ENCODE measurements at places on chromosomes 6 and 20.

DNA sequence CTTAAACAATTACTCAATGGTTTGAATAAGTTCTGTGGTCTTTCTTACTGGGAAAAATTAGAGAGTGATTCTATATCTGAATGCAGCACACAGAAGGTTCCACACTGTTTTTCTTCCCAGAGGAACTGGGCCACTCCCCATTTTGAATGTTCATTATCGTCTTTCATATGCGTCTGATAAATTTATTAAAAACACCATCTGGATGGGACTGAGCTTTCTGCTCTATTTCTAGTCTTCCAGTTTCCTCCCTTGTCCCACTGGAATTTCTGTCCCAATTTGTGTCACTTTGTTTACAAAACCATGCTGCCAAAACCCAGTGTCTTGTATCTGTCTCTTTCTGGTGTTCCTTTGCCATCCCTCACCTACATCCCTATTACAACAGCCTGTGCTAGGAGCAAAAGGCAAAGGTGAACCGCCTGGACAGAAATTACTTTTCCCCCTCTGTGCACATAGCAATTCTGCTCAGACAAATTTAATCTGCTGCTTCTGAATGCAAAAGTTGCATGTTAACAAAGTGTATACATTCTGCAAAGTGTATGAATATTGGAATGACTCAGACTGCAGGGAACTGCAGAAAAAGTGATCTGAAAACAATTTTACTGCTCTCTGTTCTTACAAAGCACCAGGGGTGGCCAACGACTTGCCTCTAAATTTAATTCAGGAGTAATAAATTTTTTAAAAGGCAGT lies 333.6 kb downstream of the BTBD9 start:
- no peak for DNase-seq

GRCh38 chr6:8389036-8389818 lies 46.1 kb downstream of the SLC35B3 start:
- no peak for DNase-seq

- DNase-seq, result peak; percentile 14
Observed at GRCh38 chr6:71349395-71349794, 60.8 kb downstream of the OGFRL1 start.

DNA sequence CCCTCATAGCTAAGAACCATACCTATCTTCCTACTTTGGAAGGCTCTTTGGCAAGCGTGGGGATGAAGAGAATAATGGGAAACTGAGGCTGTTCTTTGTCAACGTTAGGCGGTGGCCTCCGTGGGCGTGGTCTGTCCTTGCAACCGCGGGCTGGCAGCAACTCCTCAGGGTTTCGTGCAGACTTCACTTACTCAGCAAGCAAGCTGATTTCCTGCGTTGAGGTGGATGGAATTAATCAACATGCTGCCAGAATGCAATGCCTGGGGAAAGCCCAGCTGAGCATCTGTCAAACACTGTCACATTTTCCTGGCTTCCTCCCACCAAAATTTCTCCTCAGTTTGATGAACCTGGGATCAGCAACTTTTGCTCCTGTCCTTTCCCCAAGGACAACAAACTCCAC lies 9.2 kb upstream of the IL17F start:
- no peak for DNase-seq

DNA sequence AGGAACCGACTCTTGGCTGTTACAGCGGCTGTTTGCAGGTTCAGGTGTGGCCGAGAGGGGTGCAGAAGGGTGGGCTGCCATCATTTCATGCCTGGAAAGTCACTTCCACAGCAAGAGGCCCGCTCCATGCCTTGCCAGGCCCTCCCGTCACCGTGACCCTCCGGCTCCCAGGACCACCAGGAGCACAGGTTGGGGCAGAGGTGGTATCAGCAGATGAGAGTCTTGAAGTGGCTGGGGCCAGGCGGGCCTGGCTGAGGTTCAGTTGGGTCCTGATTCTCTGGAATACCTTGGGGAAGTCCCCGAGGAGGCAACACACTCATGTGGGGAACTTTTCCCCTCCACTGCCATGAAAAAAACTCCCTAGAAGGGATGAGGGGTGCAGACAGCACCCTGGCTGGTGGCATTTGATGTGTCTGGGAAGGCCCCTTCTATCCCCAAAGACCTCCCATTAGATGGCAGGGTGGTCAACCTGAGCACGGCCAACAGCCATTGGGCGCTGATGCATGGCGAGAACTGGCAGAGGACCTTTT lies 34.2 kb upstream of the IRF4 start:
- no peak for DNase-seq

DNA sequence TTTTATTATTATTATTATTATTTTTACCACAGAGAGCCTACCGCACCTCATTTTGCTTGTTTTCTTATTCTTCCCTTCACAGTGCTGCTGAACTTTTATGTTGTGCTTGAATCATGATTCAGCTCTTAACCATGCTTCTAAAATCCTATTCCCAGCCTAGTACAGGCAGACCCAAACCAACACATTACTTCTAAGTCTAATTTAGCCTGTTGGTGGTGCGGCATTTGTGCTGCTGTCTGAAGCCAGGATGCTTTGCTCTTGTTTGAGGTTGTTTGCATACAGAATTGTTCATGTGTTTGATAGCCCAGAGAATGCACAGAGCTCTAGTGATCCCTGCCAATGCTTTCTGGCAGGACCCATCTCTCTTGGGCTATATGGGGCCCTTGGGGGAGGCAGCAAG lies 213.5 kb upstream of the KCNG1 start:
- DNase-seq, result no peak

DNA sequence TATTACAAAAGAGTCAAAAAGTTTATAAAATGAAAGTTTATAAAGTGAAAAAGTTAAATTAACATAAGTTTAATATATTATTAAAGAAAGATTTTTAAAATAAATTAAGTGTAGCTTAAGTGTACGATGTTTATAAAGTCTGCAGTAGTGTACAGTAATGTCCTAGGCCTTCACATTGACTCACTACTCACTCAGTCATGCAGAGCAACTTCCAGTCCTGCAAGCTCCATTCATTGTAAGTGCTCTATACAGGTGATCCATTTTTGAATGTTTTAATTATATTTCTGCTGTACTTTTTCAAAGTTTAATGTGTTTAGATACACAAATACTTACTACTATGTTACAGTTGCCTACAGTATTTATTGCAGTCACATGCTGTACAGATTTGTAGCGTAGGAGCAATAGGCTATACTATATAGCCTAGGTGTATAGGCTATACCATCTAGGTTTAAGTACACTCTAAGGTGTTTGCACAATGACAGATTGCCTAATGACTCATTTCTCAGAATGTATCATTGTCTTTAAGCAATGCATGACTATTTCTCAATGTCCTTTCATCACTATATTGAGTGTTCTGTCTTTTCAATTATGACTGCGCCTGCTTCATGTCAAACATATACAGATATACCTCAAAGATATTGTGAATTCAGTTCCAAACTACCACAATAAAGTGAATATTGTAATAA lies 1110.3 kb upstream of the MAP3K7 start:
- DNase-seq, result no peak

DNA sequence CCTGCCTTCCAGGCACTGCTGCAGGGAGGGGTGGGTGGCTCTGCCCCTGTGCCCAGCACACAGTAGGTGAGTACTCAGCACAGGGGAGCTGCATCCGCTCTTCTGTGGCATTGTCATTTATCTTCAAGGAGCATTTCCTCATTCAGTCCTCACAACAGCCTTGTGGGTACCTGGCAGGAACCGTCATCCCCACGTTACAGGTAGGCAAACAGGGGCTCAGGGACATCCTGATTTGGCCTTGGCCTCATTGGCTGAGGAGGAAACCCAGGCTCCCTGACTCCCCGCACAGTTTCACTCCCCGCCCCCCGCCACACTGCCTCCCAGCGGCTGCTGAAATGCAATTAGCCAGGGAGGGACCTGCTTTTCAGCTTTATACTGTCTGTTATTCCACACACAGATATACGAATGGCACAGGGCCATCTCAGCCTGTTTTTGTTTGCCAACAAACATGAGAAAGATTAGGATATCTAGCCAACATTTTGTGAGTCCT lies 24.2 kb upstream of the PNPLA1 start:
- DNase-seq, result no peak

- DNase-seq, result no peak
Observed at GRCh38 chr6:139306291-139306981, 14.6 kb upstream of the TXLNB start.

GRCh38 chr6:163955096-163955495 lies 540.6 kb downstream of the QKI start:
- DNase-seq, result no peak

GRCh38 chr6:149696901-149697300 lies 21.0 kb downstream of the LATS1 start:
- DNase-seq, result no peak

DNA sequence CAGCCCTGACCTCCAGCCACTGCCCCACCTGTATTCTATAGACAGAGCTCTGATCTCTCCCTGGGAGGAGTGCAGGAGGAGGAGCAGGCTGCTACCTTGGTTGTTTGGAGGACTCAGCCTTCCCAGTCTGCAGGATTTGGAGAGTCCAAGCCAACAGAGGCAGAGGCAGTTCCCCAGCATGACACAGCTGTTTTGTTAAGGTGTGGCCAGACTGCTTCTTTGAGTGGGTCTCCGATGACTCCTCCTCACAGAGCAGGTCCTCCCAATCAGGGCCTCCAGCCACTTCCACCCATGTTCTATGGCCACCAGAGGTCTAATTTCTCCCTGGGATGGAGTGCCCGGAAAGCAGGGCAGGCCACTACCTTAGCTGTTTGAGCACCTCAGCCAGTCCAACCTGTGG lies 203.5 kb downstream of the HACE1 start:
- no peak for DNase-seq

DNA sequence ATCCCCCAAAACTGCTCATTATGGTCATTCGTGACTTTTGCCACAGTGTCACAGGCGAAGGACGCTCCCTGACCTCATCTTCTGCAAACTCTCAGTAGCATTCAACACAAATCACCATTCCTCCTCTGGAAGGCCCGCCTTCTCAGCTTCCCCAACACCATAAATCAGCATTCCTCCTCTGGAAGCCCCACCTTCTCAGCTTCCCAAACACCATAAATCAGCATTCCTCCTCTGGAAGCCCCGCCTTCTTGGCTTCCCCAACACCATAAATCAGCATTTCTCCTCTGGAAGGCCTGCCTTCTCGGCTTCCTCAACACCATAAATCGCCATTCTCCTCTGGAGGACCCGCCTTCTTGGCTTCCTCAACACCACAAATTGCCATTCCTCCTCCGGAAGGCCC lies 288.0 kb upstream of the AGPAT4 start:
- DNase-seq, result no peak

DNA sequence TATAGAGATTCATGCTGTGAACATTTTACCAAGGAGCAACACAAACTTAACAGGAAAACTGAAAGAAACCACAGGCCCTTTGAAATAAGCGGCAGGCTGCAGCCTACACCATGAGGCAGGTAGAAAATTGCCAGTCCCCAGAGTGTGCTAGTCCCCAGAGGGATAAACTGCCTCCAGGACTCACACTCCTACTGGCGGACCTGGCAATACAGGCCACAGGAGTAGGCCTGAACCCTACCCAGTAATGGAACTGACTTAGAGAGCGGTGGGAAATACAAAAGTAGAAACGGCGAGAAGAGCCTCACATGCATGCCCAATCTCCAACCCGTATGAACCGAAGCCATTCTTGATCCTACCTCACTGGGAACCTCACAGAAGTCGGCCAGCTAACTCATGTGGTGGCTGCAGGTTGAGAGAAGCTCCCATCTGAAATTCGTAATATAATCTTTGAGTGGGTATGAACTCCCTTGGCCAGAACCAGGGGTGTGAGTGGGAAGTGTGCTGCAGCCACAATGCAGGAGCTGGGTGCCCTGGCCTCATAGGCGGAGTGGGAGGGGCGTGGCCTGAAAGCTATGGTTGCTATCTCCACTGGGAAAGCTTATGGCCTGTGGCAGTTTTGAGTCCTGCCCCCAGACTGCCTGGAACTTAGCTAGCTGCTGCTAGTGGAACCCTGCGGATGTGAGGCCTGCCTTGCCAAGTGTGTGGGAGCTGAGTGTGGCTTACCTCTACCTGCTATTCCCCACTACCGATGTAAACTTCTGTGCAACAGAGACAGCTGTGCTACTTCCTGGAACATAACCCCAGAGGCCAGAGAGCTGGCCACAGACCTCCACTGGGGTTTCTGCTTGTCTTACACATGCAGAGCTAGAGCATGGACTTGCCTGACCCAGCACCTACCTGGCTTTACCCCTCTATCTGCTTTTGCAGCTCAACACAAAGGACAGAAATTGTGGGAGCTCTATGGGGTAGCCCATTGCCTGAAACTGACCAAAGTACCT lies 146.5 kb upstream of the COL21A1 start:
- DNase-seq, result no peak

- DNase-seq, result no peak
Observed at GRCh38 chr6:72365773-72366172, 256.1 kb upstream of the KCNQ5 start.

DNA sequence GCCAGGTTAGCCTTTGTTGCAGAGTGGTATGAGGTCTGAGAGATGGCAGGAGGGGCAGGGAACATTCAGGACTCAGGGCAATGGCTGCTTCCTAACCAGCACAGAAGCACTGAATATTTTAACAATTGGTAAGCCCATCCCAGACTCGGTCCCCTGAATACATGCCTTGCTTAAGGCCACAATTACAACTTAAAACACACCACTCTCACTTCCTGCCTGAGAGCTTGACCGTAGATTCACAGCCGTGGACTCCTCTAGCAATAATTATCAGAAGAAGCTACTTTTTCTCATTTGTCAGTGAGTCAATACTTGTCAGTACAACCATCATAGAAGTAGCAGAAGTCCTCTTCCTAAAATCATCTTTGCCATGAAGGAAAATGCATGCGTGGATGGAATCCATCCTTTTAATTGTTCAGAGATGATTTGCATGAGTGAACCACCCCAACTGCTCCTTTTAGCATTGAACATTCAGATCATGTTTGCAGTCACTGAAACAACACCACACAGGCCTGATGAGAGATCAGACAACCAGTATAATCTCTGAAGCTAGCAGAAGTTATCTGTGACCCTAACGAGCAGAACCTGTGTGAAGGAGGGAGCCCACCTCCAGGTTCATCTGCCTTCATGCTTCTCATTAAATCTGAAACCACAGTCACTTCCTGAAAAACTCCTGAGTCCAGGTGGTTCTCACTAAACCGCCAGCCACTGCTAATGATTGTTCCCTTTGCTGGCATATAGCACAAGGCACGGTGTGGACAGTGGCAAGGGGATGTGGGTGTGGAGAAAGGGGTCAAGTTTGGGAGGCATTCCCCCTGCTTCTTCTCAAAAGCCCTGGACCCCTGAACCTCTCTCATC lies 333.9 kb upstream of the CNR1 start:
- no peak for DNase-seq

DNA sequence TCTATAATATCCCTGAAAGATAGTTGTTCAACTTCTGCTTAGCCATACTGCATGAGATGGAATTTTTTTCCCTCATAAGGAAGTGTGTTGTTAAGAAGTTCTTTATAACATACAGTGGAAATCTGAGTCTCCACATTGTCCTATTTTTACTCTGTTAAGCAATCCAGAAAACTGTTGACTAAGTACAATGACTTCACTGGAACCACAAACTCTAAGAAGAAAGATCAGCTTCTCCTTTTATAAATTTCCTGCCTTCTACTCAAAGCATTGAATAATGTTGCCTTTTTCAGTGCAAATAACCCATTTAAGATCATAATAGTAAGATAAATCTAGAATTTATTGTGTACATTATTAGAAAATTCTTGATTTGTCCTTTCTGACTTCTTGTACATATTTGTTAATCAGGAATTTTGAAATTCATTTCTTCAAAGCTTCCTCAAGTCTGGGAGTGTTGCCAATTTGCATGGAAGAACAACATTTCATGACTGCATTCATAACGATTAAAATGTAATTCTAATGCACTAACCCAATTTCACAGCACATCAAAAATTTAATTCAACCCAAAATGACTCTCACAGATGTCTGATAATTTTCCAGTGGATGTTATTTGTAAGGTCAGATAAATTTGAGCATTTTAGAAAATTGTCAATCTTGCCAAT lies 45.6 kb upstream of the ANKEF1 start:
- no peak for DNase-seq

GRCh38 chr6:30101444-30102413 lies 11.2 kb downstream of the TRIM31 start:
- peak; percentile 86 for DNase-seq
